ENCODE measurements at places on chromosomes 4 and X.
A peak's percentile ranks its signal among the peaks of the same experiment; 100 is the strongest.

DNA sequence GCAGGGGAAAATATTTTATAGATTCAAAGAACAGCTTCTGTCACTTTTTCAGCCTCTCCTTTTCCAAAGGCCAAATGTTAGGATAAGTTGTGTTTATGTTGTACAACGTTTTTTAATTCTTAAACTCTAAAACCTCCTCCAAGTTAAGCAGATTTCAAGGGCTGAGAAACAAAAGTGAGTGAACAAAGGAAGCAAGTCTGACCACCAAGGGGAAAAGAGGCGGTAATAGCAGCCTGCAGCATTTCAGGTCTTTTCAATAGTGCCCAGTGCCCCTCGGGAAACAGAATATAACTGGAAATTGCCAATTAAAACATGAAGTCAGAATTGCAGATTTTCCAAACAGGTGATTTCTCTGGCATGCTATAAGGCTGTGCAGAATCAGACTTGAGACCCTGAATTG is 510.0 kb upstream of the HTR2C start:
- no peak for DNase-seq

DNA sequence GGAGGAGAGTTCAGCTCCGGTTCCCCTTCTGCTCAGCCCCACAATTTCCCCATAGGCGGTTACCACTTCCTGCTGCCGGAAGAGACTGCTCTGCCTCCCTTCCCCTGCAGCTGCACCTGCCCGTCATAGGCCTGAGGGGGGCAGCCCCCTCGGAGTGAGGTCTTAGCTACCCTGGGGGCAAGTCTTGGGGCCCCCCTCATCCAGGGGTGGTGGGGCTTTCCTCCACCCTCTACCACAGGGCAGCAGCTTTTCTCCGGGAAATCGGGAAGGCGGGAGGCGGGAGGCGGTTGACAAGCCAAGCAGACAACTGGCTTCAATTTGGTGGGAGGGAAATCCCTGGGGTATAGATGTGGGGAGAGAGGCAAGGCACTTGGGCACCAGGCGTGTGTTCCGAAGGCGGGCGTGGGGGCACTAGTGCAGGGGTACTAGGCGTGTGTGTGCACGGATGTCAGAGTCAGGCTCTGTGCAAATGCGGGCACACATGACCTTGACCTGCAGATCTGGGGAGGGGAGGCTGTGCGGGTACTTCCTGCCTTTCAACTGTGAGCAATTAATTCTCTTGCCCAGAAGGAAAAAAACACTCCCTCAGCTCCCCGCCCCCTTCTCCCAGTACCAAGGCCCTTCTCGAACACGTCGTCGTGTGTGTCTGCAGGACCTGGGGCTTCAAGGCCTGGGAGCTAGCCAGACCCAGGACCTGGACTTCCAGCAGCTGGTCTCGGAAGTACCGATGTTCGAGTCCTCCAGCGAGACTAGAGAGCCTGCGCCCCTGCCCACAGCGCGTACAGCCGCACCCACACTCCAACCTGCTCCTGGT is 1.0 kb upstream of the ARHGAP4 start:
- no peak for DNase-seq

- DNase-seq: no peak
Observed at GRCh38 chr4:189305500-189305899, 635.2 kb upstream of the FRG1 start.

DNA sequence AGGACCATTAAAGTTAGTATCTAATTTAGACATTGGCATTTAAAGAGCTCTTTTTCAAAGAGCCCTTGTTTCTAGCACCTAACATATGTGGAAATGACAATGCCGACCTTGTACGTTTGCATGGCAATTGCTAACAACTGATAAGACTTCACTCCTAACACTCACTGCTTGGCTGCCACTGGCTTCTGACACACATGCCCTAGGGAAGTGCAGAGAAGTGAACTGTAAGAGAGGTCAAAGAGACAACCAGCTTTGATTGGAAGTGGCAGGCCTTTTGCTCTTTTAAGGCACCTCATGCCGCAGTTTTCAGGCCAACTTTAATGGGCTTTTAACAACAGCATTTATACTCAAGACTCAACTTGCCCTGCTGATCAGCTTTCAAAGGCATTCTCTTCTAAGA is 158.4 kb downstream of the RAB28 start:
- DNase-seq: no peak

GRCh38 chr4:11736978-11737377 is 308.3 kb upstream of the HS3ST1 start:
- no peak for DNase-seq

GRCh38 chrX:959595-959994 is 252.9 kb downstream of the CRLF2 start:
- no peak for DNase-seq

DNA sequence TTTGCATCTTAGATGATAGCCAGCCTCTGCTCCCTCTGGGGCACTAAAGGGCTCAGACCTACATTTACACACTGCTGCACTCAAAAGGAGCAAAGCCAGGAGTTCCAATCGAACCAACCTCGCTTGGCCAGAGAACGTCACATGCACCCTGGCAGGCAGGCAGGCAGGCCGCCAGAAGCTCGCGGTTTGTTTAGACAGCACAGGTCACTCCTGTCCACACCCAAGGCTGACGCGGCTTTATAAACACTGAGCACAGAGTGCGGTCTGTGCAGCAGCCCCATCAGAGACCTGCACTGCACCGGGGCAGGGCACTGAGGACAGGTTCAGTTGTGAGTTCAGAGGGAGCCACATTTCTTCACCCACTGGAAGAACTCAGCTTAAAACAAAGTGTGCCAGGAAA is 143.9 kb downstream of the BCOR start:
- DNase-seq: peak; percentile 70

DNA sequence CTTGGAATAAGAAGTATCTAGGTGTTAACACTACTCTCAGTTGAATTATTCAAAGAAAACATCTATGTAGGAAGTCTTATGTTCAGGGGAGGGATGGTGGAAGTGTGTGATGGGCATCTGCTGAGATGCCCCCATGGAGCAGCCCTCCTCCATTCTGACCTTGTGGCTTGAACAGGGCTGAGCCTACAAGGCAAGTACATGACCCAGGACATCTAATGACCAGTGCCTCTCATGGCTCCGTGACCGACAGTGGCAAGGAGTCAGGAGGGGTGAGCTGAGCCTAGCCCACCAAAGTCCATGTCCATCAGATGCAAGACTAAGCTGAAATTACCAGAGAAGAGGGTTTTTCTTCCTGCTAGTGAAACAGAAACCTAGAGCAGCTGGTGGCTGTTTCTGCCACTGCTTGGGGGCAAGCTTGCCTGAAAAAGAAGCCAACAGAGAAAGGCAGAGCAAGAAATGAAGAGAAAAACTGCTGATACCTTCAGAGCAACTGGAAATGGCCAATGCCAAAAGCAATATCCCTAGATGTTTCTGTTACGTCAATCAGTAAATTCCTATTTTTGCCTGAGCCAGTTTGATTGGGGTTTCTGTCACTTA is 113.5 kb downstream of the TSPAN5 start:
- DNase-seq: no peak

GRCh38 chr4:183200453-183200852 is 101.4 kb downstream of the WWC2 start:
- peak; percentile 65 for DNase-seq

DNA sequence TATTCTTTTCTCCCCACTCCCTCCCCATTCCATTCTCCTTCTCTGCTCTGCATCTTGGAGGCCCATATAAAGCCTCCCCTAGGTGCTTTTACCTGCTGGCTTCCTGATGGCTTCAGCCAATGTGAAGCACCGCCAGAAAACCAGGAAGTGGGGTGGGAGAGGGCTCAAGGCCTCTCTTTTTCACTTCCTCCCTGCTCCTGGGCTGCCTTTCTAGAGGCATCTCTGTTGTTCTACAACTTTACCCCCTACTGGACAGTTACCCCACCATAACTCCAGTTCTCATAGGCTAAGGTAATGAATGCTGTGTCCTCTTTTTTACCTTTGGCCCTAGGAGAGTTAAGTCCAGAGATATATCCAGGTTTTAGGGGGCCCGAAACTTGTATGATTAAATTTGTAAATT is 62.4 kb upstream of the PPARGC1A start:
- DNase-seq: no peak

DNA sequence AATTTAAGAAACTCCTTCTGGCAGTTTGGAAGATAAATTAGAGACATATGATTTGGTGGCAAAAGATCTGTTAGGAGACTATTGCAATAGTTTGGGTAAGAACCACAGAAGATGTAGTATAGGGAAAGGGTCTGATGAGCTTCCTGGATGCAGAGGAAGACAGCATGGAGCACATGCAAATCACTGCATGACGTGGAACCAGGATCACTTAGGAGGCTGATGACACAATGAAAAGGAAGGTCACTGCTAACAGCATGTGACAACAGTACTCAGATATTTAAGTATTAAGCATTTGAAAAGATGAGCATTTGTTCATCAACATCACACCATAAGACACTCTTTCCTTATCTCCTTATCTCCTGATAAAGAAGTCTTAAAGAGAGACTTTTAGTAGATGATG is 167.8 kb upstream of the LDB2 start:
- DNase-seq: no peak

- no peak for DNase-seq
Observed at GRCh38 chr4:42396361-42396751, 932 bp upstream of the SHISA3 start.

DNA sequence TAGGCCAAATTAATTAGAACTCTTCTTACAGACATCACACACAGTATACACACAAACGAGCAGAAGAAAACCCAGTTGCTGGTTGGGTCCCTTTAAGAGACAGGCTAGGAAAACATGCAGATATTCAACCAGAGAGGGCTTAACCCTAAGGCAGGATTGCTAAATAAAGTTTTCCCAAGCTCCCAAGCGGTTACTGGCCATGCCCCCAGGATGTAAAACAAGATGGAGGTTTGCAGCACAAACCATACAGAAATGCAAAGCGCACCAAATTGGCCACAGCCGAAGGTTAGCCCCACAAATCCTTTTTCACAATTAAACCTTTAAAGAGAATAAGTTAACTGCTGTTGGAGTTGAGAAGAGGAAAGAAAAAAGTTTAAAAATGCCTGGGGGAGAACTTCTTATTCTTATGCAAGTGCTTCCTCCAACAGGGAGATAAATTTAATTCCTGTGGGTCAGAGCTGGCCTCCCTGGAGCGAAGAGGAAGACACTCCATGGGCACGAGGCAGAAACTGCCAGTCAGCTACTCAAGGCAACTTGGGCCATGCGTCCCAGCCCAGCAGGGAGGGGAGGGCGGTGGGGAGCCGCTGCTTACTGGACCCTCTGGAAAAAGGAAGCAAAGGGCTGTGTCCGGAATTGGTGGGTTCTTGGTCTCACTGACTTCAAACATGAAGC is 167.6 kb upstream of the ARSJ start:
- no peak for DNase-seq

- no peak for DNase-seq
Observed at GRCh38 chr4:73520821-73521220, 39.3 kb downstream of the AFM start.

DNA sequence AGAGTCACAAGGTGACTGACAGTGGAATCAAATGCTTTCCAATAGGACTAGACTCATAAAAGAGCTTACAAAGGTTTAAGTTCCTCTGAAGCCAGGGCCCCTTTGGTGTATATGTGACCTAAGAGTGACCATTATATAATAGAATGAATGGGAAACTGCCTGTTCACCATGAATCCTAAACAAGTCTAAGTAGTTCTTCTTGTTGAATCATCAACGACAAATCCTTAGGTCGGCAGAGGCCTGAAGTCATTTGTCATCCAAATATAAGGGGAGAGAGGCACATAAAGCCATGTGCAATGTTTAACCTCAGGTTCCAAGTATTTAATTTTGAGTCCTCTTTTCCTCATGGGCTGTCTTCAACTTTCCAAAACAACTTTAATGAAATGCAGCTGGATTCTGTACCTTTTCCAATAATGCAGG is 122.4 kb downstream of the RASL11B start:
- DNase-seq: no peak

DNA sequence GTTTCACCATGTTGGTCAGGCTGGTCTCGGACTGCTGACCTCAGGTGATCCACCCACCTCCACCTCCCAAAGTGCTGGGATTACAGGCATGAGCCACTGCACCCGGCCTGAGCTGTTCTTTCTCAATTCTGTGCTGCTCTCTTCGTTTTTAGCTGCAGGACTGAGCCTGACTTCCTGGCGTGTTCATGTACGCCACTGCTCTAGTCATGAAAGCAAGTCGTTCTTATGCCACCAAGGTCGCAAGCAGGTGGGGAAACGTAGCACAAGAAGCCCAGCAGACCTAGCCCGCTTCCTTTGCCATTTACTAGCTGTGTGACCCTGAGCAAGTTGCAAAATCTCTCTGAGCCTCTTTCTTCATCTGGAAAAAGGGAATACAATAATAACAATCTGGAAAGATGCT is 43.4 kb downstream of the MED28 start:
- no peak for DNase-seq

DNA sequence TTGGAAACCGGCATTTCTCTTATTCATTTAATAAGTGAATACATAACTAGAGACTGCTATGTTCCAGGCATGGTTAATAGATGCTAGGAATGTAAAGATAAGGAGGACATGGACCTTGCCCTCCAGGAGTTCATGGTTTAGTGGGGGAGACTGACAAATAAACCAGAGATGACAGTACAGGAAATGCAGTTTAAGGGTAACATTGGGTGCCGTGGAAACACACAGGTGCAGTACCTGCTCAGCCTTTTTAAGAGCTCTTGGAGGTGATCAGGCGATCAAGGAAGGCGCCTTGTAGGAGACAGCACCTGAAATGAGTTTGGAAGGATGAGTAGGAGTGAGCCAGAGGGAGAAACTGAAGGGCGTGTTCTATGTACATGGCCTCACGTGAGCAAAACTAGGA is 145.8 kb downstream of the AASDH start:
- no peak for DNase-seq

Measured in ascending aorta (tissue), 2 donors.